Mammary epithelial cell (primary cell): ENCODE measurements at places on chromosomes 3 and 15. TPM values are rescaled to one million over a fixed set of nuclear protein-coding genes. Genes with fewer than 3 reads are reported as not detected.

GRCh38 chr3:69288161-69288895, 97.6 kb downstream of the FRMD4B start:
- peak; percentile 58 for DNase-seq

DNA sequence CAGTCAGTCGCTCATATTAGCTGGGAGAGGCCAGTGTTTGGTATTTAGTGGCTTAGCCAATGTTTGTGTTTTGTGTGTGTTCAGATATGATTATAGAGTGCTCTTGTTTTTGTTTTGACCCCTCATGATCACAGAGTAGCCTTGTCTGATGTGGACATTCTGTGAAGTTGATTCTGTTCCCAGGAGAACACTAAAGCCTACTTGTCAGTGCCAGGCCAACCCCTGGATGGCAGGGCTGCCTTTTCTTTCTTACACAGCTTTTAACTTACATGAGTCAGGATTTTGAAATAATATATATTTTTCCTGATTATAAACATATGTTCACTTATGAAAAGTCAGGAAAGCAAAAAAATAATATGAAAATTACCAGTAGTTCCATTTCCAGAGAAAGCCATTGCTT, 11.9 kb downstream of the CFAP161 start:
- DNase-seq = no peak

DNA sequence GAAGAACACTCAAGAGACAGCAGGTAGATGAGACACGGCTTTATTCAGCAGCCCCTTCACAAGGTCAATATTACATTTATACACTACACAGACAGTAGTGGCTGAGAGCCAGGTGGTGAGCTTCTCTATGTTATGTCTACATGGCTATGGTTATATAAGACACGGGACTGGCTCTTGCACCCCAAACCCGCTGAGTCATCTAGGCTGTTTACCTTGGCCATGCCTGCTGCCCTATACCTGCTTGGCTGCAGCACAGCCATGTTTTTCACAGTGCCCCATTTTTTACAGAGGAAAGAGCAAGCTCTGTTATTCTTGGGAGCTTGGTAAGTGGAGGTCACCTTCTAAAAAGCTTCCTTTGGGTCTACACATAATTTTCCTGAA, 231.6 kb downstream of the IGSF11 start:
- DNase-seq = no peak

GRCh38 chr3:48440590-48440958, 517 bp downstream of the TMA7 start:
- DNase-seq = no peak

DNA sequence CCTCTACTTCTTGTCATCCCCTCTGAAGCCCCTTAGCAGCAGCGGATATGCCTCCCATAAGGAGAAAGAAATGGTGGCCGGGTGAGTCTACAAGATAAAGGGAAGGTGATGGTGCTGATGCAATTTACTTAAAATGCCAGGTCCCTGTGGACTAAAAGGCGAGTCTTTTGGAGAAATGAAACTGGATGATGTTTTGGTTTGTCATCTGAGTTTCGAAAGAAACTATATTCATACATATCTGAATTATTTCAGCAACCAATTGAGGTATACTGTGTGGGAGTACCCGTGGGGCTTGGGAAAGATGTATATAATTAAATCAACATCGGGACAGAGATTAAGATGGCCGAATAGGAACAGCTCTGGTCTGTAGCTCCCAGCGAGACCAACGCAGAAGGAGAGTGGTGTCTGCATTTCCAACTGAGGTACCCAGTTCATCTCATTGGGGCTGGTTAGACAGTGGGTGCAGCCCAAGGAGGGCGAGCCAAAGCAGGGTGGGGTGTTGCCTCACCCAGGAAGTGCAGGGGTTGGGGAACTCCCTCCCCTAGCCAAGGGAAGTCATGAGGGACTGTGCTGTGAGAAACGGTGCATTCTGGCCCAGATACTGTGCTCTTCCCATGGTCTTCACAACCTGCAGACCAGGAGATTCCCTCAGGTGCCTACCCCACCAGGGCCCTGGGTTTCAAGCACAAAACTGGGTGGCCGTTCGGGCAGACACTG, 210.6 kb upstream of the CHRM5 start:
- no peak for DNase-seq

DNA sequence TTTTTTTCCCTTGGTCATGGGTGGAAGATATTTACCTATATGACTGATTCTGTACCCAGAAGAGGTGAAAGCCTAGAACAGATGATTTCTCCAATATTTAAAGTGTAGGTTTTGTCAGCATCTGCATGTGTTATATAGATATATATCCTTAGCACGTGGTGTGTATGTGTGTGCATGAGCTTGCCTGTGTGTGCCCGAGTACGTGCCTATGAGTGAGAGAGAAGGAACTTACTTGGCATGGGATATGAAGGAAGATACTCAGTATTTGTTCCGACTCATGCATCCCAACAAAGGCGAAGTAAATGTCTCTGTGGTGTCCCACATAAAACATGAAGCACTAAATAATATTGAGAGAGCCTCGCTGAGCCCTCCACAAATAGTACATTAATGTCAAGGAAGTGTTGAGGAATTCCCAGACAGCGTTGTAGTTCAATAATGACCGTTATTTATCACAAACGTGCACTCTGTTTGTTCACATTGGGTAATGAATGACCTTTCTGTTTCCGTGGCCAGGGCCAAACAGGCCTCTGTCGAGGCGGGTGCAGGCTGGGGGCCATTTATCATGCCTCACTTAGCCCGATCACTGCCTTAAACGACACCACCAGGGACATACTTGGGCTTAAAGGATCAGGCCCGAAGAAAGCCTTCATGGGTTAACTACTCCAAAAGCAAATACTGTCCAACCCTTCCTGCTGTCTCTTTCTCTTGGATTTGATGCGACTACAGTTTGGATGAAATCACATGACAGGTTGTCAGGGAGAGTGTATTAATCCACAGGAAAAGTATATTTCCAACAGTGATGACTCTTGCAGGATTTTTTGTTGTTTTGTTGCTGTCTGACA, 267.7 kb downstream of the PTPRG start:
- DNase-seq = no peak

DNA sequence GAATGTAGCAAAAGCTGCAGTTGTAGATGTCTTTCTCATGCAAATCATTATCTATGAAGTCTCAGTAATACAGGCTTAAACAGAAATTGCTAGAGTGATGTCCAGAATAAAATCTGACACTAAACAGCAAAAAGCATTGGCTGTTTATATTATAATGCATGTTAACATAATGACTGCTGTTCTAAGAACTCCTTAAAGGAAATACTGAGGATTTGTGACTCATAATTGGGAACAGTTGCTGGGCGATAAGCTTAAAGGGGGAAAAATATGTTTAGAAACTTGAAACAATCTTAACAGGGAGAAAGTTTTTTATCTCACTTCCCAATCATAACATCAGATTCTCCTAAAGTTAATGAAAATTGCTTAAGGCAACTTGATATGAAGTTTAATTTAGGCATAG, 17.5 kb downstream of the TIPARP start:
- DNase-seq = peak; percentile 36

- no peak for DNase-seq
Measured at GRCh38 chr3:188749010-188749617, 422.7 kb upstream of the TPRG1 start.

Gene UQCRC1
- polyA plus RNA-seq = 654 TPM

GRCh38 chr15:87362531-87362930, 894.0 kb downstream of the NTRK3 start:
- DNase-seq = peak; percentile 31

Gene LAMB2
- polyA plus RNA-seq = 150 TPM

- peak; percentile 66 for DNase-seq
Measured at GRCh38 chr3:160564949-160565441, 376 bp downstream of the KPNA4 start.

Gene ECE2
- not detected for polyA plus RNA-seq

Gene UACA
- 19.0 TPM for polyA plus RNA-seq

DNA sequence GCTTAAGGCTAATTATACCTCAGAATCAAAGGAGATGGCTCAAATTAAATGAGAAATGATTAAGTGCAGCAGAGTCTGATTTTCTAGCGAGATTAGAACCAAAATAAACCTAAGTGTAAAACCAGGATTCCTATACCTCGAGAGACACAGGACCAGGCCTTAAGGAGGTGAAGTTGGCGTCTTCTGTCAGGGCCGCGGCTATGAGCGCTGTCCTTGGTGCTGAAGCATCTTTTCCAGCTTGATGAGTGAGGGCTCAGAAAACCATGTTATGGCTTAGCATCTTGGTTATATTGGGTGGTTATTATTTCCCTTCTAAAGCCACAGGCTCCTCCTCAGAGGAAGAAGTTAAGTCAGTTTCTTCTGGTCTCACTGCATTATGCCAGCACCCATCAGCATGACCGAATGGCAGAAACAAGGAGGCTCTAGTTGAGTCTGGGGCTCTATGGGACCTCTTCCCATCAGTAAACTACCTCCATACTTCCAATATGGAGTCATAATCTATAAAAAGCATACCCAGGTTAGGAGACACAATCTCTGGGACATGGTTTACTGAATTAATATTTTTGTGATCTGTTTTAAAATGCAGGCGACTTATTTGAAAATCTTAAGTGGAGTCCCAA, 120.1 kb upstream of the NMNAT3 start:
- peak; percentile 24 for DNase-seq

GRCh38 chr15:48541341-48542278, 103.9 kb downstream of the FBN1 start:
- DNase-seq = peak; percentile 48
